ENCODE measurements at places on chromosomes 2 and 18.

- H3K27ac ChIP-seq, result no peak overlapping the region
- no peak for DNase-seq
- no peaks in the 10 kb centered on the region for H3K27me3 ChIP-seq
- no peak overlapping the region for H3K4me3 ChIP-seq
Measured at GRCh38 chr2:88698027-88698413, 6.5 kb downstream of the RPIA start.

GRCh38 chr2:85310330-85310729 is 17.5 kb downstream of the TGOLN2 start:
- DNase-seq, result no peak
- H3K27ac ChIP-seq, result peak overlapping the region; percentile 82
- H3K4me1 ChIP-seq, result peaks cover 37% of the 10 kb centered on the region

DNA sequence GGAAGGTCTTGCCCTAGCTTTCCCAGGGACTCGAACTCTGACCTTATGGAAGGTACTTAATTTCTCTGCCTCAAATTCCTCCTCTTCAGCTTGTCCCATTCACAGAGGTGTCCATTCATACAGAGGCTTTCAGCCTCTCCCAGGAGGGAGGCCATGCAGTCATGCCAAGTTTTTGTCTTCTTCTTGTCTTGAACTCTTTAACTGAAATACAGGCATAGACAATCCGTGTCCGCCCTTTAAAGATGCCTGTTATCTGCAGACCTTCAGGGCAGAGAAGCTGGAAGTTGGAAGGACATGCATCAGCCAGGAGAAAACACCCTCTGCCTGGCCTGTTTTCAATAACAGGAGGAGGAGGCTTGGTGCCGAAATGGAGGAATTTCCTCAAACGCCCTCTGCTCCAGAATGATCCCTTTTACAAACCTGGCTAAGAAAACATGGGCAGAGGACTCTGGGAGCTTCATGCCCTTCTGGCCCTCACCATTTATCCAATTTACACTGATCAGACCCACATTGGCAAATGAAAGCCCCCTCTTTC is 308.3 kb downstream of the MYCN start:
- DNase-seq, result no peak
- H3K36me3 ChIP-seq, result no peaks in the 10 kb centered on the region
- H3K4me3 ChIP-seq, result no peak overlapping the region
- no peak overlapping the region for H3K27ac ChIP-seq

DNA sequence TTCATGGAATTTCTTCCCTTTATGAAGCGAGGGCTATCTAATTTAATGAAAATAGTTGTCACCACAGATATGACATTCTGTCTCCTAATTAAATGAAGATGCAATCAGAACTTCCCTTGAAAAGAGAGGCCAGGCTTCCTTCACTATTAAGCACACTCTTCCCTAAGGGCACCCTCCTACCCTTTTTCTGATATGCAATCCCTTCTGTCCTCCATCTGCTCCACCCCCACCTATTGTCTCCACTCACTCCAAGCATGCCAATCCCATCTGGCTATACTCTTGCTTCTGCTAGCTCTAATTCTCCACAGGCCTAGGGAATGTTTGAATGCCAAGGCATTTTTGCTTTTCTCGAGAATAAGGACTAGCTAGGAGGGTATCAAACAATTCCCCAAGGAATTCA is 818.4 kb upstream of the FSHR start:
- H3K4me3 ChIP-seq, result no peak overlapping the region
- no peaks in the 10 kb centered on the region for H3K36me3 ChIP-seq
- H3K27ac ChIP-seq, result no peak overlapping the region
- peaks cover 6% of the 10 kb centered on the region for H3K4me1 ChIP-seq
- H3K27me3 ChIP-seq, result peaks cover 3% of the 10 kb centered on the region
- DNase-seq, result no peak

GRCh38 chr2:42169874-42170521 is 845 bp downstream of the EML4 start:
- H3K4me1 ChIP-seq, result peaks cover 27% of the 10 kb centered on the region
- no peak overlapping the region for H3K27ac ChIP-seq
- H3K36me3 ChIP-seq, result peaks cover 8% of the 10 kb centered on the region
- no peak overlapping the region for H3K4me3 ChIP-seq

- no peak overlapping the region for H3K27ac ChIP-seq
- DNase-seq, result no peak
Measured at GRCh38 chr2:54979321-54980044, 70.8 kb downstream of the RTN4 start.

GRCh38 chr2:38315707-38316333 is 61.3 kb downstream of the ATL2 start:
- no peaks in the 10 kb centered on the region for H3K27me3 ChIP-seq
- H3K4me1 ChIP-seq, result peaks cover 2% of the 10 kb centered on the region

GRCh38 chr2:68762665-68763064 is 28.1 kb downstream of the ARHGAP25 start:
- no peaks in the 10 kb centered on the region for H3K27me3 ChIP-seq
- peaks cover 89% of the 10 kb centered on the region for H3K4me1 ChIP-seq
- H3K4me3 ChIP-seq, result no peak overlapping the region
- no peak for DNase-seq

DNA sequence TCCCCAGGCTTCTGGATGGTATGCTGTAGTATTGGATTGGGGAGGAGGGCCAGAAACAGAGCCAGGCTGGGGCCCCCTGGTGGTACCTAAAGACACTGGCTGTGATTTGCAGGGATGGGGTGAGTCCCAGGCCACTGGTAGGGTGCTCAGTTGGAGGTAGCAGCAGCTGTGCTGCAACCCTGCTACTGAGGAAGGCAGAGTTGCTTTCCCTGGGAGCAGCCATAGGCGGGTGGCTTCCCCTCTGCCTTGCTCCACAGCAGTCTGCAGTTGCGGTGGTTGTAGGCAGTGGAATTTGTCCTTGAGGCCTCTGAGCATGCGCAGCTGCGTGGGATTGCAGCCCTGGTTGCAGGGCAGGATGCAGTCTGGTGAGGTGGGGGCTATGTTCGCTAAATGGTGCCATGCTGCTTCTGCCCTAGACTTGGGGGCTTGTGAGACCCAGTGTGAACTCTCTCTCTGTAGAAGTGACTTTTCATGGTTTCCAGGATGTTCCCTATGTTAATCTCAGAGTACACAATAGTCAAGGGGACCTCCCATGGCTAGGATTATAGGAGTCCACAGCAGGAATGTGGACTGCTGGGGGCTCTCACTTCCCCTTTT is 443.5 kb downstream of the XIRP2 start:
- no peaks in the 10 kb centered on the region for H3K27me3 ChIP-seq
- H3K27ac ChIP-seq, result no peak overlapping the region
- no peaks in the 10 kb centered on the region for H3K36me3 ChIP-seq

DNA sequence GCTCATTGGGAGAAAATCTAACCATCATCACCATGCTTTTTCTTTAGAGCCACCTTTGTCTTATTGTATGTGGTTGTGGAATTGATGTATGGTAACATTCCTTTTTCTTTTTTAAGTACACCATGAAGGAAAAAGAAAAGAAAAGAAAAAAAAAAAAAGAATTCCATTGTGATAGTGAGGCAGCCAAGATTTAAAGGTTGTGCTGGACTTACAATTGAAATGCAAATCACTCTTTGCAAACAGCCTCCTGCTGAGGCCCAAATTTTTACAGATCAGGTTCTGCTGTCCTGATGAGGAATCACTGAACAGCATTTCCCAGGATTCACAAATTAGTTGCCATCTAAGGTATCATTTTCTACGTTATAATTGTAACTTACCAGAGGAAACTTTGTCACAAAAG is 1101.0 kb upstream of the FANCL start:
- H3K27ac ChIP-seq, result no peak overlapping the region
- no peaks in the 10 kb centered on the region for H3K4me1 ChIP-seq
- H3K36me3 ChIP-seq, result no peaks in the 10 kb centered on the region
- H3K4me3 ChIP-seq, result no peak overlapping the region
- H3K27me3 ChIP-seq, result no peaks in the 10 kb centered on the region

DNA sequence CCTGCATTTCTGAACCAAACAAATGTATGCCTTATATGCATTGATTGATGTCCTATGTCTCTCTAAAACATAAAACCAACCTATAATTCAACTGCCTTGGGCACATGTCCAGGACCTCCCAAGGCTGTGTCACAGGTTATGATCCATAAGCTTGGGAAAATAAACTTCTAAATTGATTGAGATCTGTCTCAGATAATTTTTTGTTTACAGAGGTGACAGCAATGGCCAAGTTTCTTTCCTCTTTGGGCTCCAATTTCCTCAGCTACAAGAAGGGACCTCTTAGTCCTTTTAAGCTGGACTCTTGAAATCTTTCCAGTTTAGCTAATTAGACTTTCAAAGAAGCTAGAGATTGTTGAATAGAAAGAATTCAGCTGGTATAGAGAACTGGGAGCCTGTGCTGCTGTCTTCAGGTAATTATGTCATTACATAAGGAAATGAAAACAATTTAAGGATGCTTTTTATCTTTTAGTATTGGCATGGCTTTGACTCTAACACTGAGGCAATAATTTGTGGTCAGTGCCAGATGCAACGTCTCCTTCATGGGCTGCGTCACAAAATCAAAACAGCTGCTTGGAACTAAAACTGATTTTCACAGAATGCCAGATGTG is 412.1 kb upstream of the TRIB2 start:
- H3K27ac ChIP-seq, result peak overlapping the region; percentile 6
- no peak overlapping the region for H3K4me3 ChIP-seq
- H3K36me3 ChIP-seq, result peaks cover 11% of the 10 kb centered on the region
- H3K4me1 ChIP-seq, result peaks cover 42% of the 10 kb centered on the region
- DNase-seq, result no peak
- H3K27me3 ChIP-seq, result peaks cover 3% of the 10 kb centered on the region

DNA sequence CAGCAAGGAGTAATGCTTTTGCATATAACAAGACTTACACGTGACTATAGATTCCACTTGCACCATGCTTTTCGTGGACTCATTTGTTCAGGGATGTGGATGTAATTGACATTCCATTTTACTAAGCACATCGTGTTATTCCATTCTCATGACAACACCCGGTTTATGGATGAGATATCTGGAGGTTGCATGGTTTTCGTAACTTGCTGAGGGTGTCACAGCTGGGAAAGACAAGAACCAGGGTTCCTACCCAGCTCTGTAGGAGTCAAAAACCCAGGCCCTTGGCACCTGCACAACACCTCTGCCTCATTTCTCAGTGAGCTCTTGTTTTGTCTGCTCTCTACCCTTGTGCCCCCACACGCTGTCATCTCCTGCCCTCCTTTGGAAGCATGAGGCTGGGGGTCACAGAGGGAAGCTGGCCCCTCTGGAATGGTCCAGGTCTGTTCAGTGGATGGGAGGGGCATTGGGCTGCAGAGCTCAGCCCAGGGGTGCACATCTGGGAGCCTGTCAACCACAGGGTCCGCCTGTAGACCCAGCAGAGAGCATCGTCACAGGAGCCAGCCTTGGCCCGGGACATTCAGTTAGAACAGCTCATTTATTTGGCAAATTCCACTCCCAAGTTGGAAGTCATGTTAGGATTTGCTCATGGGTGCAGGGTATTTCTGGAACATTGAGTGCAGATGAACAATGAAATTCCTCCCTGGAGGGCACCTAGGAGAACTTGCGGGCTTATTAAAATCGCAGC is 120.1 kb upstream of the TWIST2 start:
- no peaks in the 10 kb centered on the region for H3K4me1 ChIP-seq
- no peaks in the 10 kb centered on the region for H3K36me3 ChIP-seq
- no peak overlapping the region for H3K27ac ChIP-seq
- no peak for DNase-seq
- H3K27me3 ChIP-seq, result peaks cover 8% of the 10 kb centered on the region
- H3K4me3 ChIP-seq, result no peak overlapping the region
